Fibroblast of the aortic adventitia (primary cell): ENCODE measurements at places on chromosomes 1 and 21.

- DNase-seq = no peak
These were observed 29.2 kb downstream of the C1orf185 start for GRCh38 chr1:51131185-51131584.

- DNase-seq = no peak
These were observed 7.6 kb downstream of the OR2M7 start for GRCh38 chr1:248316796-248317195.

- DNase-seq = peak; percentile 33
These were observed 67.2 kb downstream of the SLC44A5 start for GRCh38 chr1:75543705-75544104.

DNA sequence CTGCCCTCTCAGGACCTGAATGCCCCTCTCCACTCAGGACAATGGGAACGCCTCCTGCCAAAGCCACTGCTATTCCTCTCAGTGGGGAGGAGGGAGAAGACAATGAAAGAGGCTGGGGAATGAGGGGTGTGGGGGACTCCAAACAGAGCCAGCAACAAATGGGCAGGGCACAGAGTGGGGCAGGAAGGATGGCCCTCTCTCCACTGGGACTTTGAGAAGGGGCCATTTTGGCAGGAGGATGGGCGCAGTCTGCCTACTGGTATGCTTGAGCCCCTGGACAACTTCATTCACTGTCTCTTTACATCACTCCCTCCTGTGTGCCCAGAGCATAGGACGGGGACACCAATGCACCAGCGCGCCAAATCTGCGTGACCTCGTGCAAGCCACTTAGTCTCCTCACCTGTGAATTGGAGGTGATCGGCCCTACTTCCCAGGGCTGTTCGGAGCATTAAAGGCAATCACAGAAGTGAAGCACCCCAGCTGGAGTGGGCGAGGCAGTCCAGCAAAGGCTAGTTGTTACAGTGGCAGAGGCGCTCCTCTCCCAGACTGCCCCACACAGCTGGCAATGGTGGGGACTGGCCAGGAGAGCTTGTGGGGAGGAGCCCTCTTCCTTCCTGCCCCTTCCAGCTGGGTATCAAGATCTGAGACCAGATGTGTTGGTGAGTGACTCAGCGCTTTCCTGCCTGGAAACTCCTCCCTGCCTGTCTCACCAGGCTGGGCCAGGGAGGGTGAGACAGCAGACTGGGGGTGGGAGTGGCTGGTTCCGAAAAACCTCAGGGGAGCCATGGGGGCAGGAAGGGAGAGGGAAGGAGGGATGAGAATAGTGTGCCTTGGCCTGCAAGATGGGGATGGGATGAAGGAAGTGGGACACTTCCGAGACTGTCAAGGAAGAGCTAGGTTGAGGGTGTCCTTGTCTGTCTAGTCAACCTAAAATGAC, 22.4 kb upstream of the SYNC start:
- peak; percentile 96 for DNase-seq

DNA sequence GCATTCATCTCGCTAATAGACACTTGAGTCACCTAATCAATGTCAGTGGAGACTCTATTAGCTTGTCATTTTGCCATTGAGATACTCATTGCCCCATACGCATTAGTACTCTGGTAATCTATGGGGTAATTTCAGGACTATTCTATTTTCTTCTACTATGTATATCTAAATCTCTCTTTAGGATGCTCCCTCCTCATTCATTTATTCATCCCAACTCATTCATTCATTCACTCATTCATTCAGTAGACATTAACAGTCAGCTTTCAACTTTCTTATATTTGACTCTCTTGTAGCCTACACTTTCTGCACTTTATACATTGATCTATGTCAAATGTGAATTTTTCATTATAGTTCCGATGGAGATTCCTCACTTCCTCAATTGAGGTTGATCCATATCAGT, 170.9 kb downstream of the ASTN1 start:
- no peak for DNase-seq

- DNase-seq = no peak
These were observed 131.8 kb downstream of the ACTL8 start for GRCh38 chr1:17886838-17887441.

DNA sequence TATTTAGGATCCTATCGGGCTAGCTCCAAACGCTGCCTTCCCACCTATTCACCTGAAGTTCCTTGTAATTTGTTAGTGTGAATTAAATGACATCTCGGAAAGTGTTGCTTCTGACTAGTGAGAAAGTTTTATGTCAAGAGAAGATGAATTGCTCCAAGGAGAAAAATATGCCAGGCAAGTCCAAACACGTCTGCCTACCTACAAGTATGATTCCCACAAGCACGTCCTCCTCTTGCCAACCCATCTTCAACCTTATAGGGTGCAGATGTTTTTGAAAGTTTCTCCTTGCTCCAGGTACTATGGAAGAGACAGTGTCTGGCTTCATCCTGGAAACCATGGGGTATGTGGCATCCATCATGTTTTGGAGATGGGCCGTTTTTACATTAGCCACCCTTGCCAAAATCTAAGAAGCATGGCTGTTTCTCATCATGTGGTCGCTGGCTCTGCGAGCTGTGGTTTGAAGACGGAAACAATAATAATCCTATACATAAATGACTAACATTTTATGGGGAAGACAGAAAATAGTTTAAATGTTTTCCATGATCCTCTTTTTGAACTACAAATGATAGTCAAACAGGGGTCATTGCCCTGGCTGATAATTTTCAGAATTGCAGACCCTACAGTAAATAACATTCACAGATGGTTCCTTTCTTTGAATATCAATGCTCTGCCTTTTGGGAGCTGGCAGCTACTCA, 505.8 kb downstream of the SMYD3 start:
- DNase-seq = peak; percentile 78

- no peak for DNase-seq
These were observed 198.3 kb upstream of the SAMSN1 start for GRCh38 chr21:14744368-14744767.

- DNase-seq = no peak
These were observed 107.8 kb downstream of the EIF4G3 start for GRCh38 chr1:21068937-21069336.

DNA sequence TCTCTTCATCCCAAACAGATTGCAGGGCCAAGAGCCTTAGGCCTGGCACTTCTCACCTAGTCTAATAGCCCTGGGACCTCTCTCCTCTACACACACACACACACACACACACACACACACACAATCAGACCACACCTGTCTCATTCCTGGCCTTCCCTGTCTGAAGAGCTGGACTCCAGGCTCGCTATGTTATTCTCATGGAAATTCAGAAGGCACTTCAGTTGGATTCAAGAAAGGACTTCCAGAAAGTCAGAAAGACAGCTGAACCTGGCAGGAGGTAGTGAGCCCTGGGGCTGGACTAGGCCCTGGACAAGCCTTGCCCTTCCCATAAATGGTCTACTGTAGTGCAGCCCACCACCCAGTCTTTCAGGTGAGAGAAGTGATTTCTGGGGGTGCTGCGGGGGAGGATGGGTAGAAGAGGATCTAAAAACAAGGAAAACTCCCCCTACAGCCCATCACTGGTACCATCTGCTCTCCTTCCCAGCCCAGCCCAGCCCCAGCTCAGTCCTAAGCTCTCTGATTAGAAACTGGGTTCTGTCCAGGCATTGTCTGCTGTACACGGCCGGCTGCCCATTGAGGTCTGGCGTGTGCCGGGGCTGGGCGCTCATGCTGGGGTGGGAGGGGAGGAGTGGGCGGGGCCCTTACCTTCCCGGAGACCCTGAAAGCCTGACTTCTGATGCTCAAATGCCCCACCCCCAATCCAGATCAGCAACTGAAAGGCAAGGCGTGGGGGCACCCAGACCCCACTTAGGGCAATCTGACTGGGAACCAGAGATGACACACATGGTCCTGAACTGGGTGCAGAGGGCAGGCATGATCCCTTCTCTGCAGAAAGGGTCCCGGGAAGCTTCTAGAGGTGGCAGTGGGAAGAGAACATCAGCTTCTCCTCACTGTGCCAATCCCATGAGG, 2.5 kb downstream of the KIF21B start:
- no peak for DNase-seq

- no peak for DNase-seq
These were observed at the start of gene GJB5 for GRCh38 chr1:34754964-34755637. Gene GJB5, plus strand, starts transcription at chr1:34755047. Its CDS starts 2,284 bp downstream, at chr1:34757331.

DNA sequence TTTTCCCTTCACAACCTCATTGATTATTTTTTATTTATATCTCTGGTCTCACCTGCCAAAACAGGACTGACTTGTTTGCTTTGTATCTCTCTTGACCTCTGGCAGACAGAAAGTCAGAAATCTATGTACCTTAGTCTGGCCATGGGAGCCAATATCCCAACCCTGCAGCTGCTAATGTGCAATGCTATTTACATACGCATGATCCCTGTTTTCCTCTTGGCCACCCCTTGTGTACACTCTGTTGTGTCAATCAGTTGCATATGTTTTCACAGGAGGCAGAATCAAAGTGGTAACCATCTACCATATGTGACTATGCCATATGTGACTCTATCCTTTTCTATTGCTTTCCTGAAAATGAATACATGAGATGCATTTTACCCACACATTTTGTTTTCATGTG, 688.8 kb downstream of the PLA2G4A start:
- no peak for DNase-seq

GRCh38 chr1:176894450-176894849, 270.1 kb downstream of the ASTN1 start:
- no peak for DNase-seq
